ENCODE measurements at places on chromosomes 7 and 10.

- peak; percentile 46 for DNase-seq
Observed at GRCh38 chr7:116802746-116803152, 59.6 kb upstream of the CAPZA2 start.

DNA sequence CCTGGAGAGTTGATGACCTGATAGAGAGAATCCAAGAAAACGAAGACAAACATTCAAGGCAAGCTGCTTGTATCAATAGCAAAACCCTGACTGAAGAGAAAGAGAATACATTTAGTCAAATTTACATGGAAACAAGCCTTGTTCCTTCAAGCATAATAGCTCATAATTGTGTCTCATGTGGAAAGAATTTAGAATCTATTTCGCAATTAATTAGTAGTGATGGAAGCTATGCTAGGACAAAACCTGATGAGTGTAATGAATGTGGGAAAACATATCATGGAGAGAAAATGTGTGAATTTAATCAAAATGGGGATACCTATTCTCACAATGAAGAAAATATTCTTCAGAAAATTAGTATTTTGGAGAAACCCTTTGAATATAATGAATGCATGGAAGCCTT, 18.0 kb downstream of the RBAK start:
- no peak for DNase-seq

DNA sequence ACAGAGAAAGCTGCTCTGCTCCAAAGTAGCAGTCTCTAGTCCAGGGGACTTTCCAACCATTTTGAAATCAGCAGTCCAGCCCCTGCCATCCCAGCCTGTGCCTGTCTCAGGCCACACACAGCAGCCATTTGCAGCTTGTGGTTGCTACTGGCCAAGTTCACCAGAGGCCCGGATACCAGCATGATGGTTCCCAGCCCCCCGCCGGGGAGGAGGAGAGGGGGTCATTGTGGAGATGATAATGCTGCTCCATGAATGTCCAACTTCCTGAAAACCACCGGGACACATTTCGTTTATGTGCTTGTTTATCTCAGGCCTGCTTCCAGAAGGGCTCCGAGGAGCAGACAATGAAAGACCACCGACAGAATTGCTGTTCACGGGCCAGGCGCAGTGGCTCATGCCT, 160.0 kb downstream of the UBE2H start:
- no peak for DNase-seq

GRCh38 chr10:80648106-80648505, 110.4 kb downstream of the SH2D4B start:
- DNase-seq: no peak

DNA sequence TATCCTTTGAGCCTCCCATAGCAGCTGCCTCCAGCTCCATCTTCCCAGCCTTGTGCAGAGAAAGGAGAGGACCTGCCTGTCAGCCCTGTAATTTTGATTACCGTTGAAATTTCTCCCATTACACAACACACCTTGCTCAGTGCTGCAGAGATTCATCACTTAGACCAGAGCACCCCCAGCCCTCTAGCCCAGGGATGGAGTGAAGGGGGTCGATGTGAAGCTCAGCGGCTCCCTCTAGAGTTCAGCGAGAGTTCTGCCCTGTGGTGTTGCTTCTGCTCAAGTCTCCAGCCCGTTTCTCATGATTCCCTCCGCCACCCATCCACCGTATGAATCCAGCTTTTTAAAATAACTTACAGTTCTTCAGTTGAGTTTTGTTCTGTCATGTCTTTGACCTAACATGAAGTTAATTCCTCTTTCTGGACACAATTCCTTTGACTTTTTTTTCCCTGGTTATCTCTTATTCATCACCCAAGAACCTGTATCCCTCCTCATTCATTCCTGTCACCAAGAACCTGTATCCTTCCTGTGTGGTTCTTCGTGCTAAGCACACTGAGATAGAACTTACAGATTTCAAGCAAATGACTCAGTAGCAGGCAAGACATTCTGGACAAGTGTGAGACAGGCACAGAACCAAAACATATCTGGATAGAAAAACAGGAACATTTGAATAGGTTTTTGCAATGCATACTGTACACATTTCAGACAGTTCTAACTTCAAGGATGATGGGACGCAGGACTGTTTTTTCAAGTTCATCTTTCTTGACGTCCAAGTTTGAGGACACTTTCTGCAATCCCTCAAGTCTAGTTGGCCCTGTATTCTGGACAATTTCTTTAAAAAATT, 35.0 kb upstream of the ZNF32 start:
- peak; percentile 22 for DNase-seq

DNA sequence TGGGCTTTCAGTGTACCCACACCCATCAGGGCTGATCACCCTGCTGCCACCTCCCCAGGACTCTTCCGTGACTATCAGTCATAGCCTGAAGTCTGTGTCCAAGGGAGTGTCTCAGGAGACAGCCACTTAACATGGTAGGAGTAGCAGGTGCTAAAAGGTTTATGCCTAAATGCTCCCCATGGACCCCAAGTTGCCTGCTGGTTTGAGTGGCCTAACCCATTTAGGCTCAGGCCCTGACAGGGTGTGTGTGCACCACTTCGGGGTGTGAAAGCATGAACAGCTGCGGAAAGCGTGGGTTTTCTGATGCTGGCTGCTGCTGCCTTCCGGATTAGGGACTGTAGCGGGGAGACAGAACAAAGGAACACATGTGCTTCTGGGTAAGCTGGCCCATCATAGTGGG, 93.2 kb upstream of the SAMD8 start:
- DNase-seq: no peak

DNA sequence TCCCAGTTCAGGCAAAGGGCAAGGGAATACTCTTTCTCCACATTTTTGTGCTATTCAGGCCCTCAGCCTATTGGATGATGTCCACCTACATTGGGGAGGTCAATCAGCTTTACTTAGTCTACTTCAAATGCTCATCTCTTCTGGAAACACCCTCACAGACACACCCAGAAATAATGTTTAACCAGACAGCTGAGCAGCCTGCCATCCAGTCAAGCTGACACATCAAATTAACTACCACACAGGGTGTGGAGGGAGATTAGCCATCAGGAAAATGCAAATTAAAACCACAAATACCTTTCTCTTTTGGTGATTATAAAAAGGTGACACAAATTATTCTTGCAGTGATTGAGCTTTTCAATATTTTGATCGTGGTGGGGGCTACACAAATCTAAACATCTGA, 74.7 kb upstream of the FZD8 start:
- no peak for DNase-seq

- no peak for DNase-seq
Observed at GRCh38 chr10:62045765-62046521, 144.4 kb downstream of the ARID5B start.

DNA sequence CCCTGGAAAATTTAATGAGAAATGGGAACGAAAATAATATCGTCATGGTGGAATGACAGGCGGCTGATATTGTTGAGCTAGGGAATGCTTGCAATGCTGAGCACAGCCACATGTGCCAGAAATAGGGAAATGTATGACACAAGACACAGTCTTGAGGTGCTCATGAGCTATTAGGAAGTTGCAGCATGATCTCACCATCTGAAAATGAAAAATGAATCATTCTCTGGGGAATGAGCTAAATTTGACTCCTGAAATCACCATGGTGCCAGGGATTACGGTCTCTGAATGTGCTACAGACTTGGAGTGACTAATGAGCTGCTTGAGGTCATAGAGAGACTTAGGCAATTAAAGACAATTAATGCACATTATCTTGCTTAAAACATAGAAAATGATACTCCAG, 845.0 kb downstream of the CNTNAP2 start:
- no peak for DNase-seq

- no peak for DNase-seq
Observed at GRCh38 chr7:157473051-157473569, 136.3 kb downstream of the DNAJB6 start.
